ENCODE measurements at places on chromosomes 12 and 14. TPM values are rescaled to one million over a fixed set of nuclear protein-coding genes. Genes with fewer than 3 reads are reported as not detected.
A peak's percentile ranks its signal among the peaks of the same experiment; 100 is the strongest.

DNA sequence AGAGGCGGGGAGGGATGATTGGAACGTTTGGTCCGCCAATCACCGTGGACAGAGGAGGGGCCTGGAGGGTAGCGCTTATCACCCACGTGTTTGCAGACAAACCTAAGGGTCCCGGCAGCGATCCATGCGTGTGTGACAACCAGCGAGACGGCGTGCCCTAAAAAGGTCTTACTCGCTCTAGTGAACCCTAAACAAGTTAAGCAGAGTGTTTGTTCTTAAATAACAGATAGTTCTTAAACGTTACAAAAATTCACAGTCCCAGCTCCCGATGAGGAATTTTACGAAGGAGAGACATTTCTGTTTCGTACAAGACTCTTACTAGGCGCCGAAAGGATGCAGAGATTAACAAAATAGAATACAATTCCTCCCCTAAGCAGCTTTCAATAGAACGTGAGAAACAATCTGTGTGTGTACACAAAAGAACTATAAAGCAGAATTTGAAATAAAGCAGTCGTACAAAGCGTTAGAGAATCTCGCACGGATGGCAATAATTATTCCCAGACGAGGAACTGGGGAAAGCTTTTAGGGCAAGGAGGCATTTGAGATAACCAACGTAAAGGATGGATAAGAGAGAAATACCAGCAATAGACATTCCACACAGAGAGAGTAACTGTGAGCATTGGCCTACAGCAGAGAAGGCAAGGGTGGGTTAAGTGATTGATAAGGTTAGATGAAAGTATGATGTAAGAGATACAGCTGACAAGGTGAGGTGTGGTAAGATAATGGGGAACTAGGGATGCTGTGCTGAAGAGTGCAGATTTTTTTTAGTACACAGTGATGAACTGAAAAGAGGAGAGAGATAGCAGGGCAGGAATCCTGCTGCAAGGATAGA, 831 bp upstream of the RPS6KA5 start:
- no peak for DNase-seq

DNA sequence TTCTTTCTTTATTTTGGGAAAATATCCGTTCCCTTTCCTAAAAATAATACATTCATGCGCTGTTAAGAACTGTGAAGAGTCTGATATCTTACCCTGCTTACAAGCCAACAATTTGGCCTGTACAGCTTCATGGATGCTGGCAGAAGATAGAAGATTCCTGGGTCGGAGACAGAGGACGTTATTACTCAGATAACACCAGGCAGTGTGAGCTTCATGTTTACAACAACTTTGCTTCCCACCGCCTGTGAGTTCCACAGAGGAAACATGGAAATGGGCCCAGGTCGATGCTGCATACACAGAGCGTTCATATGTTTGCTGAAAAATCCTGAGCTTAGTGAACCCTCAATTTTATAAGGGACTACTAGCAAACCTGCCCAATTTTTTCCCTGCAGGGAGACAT, 705.6 kb upstream of the SEL1L start:
- no peak for DNase-seq

SELPLG gene
- 15.4 TPM for total RNA-seq

DNA sequence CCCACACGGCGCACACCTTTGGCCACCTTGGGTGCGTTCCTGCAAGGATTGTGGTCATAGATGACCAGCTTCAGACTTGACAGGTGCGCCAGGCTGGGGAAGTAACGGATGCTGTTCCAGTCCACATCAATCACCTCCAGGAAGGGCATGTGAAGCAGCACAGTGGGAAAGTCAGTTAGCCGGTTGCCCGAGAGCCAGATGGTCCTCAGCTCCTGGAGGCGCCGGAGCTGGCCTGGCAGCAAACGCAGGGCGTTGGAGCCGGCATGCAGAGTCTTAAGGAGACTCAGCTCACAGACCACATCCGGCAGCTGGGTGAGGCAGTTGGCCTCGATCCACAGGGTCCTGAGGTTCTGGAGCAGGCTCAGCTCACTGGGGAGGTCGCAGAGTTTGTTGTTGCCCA, 581 bp downstream of the LRRC10 start:
- no peak for DNase-seq

DNA sequence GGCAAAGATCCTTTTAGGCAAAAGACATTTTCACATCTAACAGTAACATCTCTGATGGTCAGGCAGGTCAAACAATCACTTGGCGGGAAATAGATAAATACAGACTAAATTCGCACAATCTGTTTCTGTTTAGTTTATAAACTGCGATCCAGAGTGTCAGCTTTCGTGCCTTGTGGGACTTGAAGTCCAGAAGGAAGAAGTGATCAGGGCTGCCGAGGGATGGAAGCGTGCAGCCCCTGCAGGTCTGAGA, 245 bp upstream of the BRMS1L start:
- DNase-seq, result no peak

- DNase-seq, result no peak
Measured at GRCh38 chr12:113420996-113421595, 1.1 kb upstream of the SDSL start.

OLR1 gene
- 6.2 TPM for total RNA-seq

DNA sequence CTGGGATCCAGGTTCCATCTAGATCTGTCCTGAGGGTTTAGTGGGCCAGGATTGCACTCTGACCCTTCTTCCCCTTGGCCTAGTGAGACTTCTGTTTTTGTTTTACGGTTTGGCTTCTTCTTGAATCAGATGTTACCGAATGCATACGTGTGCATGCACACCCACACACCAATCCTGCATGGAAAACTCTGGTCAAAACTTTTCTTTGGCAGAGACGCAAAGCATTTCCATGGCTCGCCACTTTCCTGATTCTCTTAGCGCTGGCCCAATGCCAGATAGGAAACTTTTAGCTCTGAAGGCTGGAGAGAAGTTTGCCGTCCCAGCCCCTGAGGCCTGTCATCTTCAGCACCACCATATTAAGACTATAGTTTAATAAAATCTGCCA, 67.4 kb upstream of the ACTN1 start:
- DNase-seq, result no peak

GRCh38 chr14:106826833-106827369, 1300.5 kb downstream of the TMEM121 start:
- no peak for DNase-seq

DNA sequence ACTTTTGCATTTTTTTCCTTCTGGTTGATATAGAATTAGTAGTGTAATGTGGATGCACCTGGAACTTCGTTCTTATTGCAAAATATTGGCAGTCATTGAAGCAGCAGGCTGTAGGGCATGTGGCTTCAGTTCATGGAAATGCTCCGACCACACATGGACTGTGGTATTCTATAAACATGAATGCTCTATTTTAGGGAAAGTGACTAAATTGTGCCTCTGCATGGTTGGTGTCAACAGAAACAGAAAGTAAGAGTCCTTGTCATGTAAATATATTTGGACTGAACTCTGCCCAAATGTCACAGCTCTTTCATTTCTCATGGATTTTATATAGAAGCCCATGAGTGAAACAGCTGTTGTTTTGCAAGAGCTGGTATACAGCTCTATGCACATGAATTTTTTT, 917.0 kb downstream of the LRFN5 start:
- DNase-seq, result no peak

DNA sequence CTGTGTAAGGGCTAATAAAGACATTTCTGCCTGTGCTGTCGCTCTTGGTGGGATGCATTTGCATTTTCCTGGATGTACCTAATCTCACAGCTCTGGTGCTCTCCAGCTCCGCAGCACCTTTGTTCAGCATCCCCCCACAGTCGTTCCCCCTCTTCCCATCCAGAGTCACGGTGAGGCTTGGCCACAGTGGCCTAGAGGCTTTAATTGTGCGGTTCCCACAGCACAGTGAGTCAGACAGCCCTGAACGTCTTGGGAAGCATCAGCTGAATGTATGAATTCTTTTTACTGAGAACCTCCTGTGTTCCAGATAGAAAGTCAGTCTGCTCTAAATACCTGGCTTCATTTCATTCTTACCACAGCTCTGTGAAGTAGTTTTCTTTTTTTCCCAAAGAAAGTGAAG, 28.7 kb downstream of the MLXIP start:
- DNase-seq, result peak; percentile 72
